ENCODE measurements at places on chromosomes 3 and 15.

DNA sequence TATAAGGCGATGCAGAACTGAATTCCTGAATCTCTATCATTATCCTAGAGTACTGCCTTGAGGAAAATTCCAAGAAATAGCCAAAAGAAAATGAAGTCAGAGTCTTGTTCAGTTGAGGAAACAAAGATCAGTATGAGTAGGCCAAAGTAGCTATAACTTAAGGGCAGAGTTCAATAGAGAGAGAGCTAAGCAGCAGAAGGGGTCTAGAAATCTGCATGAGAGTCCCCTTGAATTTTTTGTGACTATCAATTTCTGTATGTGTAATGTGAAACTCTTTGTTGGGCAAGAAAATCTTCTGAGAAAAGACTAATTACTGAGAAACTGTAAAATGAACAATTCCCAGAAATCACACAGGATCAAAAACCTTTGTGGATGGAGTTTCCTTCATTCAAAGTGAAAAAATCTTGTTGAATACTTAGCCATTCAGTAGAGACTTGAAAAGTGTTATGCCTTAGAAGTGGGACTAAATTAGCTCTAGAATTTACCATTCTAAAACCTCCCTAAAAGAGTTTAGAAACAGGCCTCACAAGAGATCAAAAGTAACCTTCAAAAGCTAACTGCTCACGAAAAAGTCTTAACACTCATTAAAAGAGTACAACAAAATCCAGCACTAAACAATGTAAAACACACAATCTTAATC is 43.1 kb upstream of the FNDC3B start:
- DNase-seq, result no peak

GRCh38 chr15:94298364-94298763 is 67.0 kb downstream of the MCTP2 start:
- no peak for DNase-seq

DNA sequence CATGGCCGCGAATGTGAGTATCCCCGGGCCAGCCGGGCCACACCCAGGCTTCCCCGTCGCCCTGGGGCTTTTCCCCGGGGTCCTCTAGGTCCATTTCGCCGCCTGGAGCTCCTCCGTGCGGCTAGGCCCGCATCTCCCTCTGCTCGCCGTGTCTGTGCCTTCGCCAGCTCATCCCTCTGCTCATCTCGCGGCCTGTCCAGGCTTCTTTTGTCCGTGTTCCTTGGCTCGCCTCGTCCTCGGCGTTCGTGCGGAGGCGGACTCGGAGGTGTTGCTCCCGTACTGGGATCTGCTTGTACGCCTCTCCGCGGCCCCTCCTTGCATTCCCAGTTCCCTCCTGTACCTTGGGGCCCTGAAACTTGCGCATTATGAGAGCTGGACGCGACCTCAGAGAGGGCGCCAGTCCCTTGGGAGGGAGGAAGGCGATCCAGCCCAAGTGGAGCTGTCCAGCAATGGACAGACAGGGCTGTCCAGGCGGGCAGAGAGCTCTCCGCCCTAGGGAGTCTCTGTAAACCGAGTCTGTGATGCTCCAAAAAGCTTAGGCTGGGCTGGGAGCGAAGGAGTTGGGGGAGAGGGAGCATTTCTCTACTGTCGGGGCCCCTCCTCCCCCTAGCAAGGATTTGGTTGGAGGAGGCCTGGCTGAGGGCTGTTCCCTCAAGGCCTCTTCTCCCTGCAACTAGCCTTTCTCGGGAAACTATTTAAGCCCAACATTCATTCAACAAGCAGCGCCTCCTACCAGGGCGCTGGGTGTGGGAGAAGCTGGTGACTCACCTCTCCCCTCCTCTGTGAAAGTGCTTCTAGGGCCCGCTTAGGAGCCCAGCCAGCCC is 553 bp downstream of the TMEM43 start:
- peak; percentile 97 for DNase-seq

DNA sequence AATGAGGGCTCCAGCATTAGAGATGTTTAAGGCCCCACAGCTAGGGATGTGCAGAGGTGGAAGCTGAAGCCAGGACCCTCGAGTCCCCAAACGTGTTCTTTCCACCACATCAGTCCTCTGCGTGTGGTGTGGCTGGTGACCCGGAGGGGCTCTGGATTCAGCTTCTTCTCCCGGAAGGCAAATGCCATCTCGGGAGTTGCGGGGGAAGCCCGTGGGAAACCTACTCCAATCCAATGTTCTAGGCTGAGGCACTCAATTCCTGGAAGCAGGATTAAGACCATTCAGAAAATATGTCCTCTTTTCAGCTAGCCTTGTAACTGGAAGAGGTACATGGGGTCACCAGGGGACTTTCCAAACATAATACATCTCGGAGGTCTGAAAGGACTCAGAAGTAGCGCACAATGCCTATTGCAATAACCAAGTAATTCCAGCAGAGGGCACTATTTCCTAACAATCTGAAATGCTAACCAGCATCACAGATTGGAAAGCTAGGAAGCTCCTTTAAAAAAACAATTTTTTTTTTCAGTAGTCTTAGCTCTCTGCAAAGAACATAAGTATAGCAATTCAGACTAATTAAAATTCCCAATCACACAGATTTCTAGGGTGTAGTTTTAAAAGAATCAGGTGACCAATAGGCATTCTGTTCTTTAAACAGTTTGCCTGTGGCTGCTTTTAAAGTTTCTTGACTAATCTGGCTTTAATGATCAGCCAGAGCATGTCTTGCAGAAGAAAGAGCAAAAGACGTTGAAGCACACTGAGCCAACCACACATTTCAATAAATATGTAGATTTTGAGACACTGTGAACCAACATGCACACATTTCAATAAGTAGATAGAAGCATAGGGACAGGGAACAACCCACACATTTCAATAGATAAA is 36.1 kb downstream of the BNC1 start:
- DNase-seq, result peak; percentile 73

GRCh38 chr15:65869954-65870871 is 922 bp downstream of the RAB11A start:
- peak; percentile 52 for DNase-seq

- no peak for DNase-seq
These were observed 38.8 kb upstream of the DLG1 start for GRCh38 chr3:197337214-197337613.

GRCh38 chr3:101513419-101513986 is 491 bp upstream of the SENP7 start:
- DNase-seq, result no peak

DNA sequence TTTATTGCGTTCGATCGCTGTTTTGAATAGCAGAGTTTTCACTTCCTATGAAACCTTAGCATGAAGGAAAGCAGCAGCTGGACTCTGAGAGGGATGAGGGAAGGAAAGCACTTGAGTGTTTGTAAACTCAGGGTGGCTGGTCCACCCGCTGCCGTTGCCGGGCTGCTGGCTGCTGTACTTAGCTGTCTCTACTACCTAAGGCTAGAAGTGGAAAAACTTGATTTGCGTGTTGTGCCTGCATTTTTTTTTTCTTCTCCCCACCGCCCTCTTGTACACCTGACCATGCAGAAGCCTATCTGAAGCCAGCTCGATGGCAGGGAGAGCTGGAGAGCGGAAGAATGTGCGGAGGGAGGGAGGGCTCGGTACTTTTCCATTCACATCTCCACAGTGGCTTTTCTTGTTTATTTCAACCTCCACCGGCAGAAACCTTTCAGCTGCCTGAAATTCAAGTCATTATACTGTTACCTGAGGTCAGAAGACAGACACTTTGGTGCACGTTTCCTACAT is 4.8 kb upstream of the BCL6 start:
- DNase-seq, result no peak

- DNase-seq, result no peak
These were observed 162.2 kb downstream of the VGLL3 start for GRCh38 chr3:86828751-86829150.

- DNase-seq, result no peak
These were observed at the start of gene CCR5 for GRCh38 chr3:46370839-46371518. Gene CCR5 (plus strand): TSS chr3:46370946. CDS start chr3:46372903, 1,957 bp downstream.

GRCh38 chr3:64238971-64239667 is 13.9 kb upstream of the PRICKLE2 start:
- peak; percentile 99 for DNase-seq

DNA sequence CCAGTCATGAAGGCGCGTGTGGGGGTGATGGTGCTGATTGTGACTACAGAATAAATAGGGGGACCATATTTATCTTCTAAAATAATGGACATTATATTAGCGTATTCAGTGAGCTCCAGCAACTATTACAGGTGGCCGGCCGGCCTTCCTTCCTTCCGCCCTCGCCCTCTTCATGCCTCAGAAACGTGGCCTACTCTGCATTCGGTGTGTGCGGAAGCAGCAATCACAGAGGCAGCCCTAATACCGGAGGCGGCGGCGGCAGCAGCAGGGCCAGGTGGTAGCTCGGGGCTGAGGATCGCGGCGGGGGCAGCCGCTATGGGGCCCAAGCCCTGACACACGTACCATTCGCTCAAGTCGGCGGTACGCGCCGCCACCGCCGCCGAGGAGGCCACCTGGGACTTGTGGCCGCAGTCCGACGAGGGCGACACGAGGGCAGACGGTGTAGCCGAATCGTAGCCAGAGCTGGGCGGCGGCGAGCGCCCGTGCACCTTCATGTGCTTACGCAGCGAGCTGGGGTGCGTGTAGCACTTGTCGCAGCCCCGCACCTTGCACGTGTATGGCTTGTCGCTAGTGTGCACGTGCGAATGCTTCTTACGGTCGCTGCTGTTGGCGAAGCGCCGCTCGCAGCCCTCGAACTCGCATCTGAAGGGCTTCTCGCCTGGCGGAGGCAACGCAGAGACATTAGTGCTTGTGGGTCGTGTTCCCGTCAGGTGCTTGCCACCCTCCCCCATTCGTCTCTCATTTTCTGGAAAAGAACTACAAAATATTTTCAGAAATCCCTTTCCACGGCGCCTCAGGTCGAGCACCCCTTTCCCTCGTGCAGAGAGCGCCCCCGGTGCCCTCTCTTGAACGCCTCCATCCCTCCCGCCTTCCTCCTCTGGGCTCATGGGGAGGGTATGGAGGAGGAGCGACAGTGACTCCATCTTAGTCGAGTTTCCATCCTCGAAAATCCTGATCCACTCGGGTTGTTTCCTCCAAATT is 15.5 kb downstream of the ZIC4 start:
- no peak for DNase-seq

GRCh38 chr15:73894133-73894814 is 20.9 kb downstream of the TBC1D21 start:
- DNase-seq, result no peak

- no peak for DNase-seq
These were observed 63.7 kb upstream of the DLG1 start for GRCh38 chr3:197362081-197362480.

GRCh38 chr3:164233951-164234350 is 844.3 kb downstream of the SI start:
- DNase-seq, result no peak

GRCh38 chr3:106331636-106332035 is 462.8 kb upstream of the CBLB start:
- DNase-seq, result no peak

DNA sequence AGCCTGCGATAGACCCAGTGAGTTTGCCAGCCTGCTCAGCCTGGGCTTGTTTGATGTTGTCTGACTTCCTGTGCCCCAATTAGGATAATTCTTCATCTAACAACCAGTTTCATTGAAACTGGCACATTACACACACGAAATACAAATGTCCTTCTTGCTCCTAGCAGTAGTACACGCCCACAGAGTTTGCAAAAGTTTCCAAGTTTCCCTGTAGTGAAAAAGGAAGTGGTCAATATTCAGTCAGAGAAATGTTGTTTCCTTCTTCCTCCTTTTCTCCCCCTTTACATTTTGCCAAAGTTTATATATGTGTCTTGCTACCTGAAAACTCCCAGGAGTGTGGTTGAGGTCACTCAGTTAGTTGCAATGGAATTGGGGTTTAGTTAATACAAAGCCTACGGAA is 58.4 kb upstream of the LRTM1 start:
- DNase-seq, result no peak

GRCh38 chr15:50137330-50137761 is 18.3 kb upstream of the ATP8B4 start:
- DNase-seq, result peak; percentile 87

DNA sequence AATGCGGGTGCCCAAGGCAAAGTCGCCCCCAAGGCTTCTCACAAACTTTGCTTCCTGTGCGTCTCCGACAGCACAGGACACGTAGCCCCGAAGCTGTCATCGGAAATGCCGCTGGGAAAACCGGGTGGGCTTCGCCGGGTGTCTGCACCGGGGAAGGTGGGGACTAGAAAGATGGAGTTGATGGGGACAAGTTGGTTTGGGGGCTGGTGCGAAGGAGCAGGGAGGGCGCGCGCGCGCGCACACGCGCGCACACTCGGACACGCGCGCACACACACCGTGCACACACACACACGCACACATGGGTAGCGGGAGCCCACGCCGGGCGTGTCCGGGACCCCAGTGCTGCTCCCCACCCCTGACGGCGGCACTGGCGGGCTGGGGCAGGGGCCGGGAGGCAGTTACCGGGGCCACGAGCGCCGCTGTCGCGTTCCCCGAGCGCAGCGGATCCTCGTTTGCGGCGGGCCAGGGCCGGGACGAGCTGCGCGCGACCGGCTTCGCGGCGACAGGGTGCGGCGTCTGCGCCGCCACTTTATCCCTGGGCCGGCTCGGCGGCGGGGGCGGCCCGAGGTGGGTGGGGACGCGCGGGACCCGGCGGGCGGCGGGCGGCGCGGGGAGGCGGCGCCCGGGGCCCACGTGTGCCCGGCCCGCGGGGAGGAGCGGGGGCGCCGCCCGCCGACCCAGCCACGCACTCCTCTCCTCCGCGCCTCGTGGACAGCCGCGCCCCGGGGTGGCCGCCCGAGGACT is 539 bp upstream of the MGLL start:
- DNase-seq, result peak; percentile 50

DNA sequence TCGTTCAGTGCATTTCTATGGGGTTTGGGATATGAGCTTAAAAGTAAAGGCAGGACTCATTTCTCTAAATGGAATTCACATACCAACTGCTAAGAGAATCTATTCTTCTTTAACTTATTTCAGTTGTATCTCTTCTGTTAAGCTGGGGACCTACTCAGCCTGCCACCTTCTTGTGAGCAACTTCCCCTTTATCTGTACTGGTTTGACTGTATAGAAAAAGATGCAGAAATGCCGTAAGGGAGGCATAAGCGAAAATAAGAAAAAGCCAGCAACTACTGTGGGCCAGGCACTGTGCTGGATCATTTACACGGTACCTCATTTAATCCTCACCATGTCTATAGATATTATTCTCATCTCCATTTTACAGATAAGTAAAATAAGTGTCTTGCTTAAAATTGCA is 38.4 kb downstream of the RBMS3 start:
- DNase-seq, result no peak

DNA sequence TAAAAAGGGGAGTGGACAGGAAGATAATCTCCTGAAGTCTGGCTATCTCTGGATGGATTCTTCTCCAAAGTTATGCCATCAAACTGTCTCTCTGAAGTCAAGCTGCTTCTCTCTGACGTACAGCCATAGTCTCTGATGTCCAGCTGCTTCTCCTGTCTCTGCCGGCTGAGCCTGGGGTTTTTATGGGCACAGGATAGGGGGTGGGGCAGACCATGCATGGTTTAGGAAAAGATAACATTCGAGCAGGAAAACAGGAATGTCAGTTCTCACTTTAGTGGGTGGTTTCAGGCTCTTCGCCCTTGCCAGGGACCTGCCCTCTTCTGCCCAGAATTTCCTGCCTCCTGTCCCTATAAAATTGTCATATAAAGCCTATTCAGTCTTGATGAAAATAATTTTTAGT is 110.9 kb upstream of the ROBO1 start:
- no peak for DNase-seq

DNA sequence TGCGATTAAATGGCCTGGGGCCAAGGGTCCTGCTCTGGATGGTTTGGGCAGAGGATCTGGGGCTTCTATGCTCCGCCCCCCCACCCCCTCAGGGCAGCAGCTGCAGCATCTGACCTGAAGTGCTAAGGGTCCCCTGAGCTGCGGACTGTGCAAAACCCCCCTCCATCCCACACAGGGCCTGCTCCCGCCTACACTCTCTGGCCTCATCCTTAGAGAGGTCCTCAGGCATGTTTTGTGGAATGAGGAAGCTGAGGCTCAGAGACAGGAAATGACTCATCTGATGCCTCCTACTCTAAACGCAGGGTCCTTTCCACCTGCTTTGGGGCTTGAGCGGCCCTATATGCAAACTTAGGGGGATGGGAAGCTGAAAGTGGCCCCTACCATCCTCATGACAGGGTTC is 59.5 kb upstream of the CTSH start:
- DNase-seq, result peak; percentile 86

Measured in EH (cell line).